KG1 (cell line): ENCODE measurements at places on chromosomes 7 and 10.

DNA sequence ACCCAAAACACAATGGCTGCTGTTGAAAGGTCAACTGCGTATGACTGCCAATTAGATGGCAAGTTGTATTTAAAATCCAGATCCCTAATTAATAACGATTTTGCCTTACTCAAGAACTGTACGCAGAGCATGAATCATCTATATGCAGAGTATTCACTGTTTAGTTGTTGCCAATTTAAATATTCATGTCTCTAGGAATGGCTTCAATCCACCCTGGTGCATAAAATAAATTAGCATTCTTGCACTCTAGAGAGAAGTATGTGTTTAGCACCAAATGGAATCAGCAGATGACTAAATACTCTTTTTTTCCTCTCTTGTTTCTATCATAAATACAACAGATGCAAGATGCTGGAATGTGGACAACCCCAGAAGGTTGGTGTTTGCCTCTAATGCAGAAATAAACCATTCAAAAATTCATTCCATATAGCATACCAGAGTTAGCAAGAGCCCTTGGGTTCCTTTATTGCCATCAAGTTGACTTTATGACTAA lies 320.3 kb downstream of the LRRTM3 start:
- no peak for DNase-seq

DNA sequence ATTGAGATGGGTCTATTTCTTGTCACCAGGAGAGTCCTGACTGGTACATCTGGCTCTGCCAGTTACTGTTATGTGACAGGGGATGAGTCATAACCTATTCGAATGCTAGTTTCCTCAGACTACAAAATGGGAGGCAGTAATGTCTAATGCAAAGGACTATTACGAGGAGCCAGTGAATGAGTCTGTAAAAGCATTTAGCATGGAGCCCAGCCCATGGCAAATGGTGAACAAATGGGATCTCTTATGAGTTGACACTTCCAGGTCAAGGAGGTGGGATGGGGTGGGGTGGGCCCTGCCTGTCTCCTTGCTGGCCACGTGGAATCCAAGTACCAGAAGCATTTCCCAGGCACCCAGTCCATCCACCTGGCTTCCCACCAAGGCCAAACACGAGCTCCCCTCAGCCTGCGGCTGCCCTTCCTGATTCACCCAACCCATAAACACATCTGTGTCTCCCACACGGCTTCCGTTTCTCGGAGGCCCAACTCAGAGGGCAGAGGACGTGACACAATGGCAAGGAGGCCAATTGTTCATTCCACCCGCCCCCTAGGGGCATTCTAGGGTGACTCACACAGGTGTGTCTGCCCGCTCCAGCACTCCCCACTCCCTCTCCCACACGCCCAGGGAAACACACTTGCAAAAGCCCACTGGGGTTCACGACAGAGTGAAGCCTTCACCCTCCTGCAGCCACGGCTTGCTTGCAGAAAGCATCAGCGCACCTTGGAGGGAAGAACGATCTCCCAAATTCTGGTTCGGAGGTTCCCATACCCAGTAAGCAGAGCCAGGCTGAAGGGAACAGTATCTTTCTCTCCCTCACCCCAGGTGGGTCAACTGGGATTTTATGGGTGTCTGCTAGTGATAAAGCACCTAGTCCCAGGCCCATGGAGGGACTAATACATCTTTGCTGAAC lies 109.8 kb downstream of the SH3PXD2A start:
- DNase-seq: no peak

GRCh38 chr10:128173386-128173785 lies 47.2 kb upstream of the MKI67 start:
- DNase-seq: no peak

DNA sequence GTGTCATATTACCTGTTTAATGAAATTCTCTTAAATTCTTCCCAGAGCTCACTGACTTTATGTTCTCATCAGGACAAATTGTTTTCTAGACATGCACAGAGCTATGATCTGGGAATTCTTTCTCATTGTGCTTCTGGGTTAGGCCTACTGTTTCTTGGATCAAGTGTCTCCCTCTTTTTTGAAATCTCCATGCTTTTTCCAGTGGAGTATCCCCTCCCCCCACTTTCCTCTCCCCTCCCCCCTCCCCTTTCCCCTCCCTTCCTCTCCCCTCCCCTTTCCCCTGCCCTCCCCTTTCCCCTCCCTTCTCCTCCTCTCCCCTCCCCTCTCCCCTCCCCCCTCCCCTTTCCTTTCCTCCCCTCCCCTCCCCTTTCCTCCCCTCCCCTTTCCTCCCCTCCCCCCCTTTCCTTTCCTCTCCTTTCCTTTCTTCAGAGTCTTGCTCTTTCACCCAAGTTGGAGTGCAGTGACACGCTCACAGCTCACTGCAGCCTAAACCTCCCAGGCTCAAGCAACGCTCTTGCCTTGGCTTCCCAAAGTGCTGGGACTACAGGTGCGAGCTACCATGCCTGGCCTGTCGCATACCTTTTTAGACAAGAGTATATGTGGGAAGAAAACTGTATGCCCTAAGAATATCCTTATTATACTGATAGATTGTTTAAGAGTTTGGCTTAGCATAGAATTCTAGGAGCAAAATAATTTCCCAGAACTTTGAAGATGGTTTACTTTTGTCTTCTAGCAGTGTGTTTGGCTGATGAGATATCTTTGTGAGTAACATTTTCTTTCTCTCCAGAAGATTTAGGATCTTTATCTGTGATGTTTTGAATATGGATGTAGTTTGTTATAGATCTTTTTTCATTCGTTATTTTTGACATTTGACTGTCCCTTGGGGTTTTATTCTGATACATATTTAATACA lies 2.5 kb downstream of the DYNC2I1 start:
- DNase-seq: no peak

DNA sequence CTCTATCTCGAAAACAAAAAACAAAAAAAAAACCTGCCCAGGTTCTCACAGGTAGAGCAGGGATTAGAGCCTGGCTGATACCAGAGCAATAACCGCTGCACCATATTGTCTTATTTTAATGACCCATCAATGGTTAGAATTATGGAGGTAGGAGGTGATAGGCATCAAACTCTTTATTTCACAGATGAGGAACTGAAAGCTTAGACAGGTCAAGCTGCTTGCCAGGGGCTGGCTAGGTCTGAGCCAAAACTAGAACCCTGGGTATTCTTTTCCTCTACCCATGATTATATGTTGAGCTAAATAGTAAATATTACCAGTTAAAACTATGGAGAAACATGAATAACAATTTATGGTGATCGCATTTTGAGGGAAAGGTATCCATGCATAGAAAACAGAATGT lies 2.0 kb upstream of the PPP1R3C start:
- DNase-seq: no peak

DNA sequence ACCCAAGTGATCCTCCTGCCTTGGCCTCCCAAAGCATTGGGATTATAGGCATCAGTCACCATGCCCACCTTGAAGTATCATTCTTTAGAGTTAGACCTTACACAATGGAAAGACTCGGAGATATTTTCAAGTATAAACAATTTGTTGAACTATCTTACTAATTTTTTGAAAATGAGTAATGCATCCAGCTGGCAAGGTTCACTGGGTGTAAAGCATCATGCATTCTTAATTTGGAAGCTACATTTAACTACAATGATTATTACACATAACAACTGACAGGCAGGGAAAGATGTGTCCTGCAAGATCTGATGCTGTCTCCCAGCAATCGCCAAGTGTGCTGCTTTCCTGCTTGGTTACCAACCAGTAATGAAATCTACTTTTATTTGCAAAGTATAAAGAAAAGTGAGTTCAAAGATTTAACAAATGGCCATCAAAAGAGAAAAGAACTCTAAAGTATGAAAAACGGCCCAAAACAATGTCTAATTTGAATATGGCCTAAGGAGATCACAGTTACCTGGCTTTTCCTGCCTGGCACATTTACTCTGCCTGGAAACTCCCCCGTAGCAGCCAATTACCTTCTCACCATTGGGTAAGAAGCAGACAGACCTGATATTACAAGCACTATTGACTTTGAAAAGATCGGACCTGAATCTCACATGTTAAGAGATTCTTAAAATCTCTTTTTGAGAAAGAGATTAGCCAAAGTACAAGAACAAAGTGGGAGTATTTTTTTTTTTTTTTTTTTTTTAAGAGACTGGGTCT lies 59.3 kb upstream of the NMT2 start:
- DNase-seq: no peak

DNA sequence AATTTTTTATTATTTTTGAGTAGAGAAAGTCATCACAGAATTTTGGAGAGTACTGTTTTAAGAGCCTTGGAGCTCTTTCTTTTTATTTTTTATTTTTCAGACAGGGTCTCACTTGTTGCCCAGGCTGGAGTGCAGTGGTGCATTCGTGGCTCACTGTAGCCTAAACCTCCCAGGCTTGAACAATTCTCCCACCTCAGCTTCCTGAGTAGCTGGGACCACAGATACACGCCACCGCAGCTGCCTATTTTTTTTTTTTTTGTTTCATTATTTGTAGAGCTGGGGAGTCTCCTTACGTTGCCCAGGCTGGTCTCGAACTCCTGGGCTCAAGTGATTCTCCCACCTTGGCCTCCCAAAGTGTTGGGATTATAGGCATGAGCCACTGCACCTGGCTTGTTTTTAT lies 10.6 kb downstream of the CPA4 start:
- no peak for DNase-seq

DNA sequence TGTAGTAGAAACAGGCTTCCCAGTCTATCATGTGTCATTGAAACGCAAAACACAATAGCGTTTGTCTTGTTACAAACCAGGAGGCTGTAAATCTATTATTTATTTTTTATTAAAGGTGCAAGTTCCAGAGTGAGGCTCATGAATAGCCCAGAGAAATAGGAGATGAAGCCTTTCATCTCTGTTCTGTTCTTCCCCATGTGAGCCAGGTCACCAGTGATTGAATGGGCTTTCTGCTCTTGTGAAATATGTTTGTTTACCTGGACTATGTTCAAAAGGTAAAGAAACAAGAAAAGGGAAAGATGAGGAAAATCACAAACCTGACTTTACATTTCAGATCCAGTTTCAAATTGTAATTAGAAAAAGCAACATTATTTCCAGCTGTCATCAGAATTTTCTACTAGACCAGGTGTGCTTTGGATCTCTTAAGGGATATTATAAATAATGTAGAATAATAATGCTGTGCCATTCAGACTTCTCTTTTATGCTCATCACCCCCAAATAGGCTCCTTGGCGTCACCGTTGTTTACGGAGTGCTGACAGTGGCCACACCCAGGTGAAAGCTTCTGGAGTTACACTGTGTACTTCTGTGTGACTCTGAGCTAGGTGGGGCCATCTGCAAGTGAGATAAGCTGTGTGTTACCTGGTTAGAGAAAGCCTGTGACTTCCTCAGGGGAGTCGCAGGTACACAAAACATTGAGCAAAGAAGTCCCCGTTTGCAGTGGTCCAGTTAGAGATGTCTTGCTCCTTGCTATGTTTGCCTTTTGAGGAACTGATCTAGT lies 274.9 kb downstream of the SDK1 start:
- no peak for DNase-seq

DNA sequence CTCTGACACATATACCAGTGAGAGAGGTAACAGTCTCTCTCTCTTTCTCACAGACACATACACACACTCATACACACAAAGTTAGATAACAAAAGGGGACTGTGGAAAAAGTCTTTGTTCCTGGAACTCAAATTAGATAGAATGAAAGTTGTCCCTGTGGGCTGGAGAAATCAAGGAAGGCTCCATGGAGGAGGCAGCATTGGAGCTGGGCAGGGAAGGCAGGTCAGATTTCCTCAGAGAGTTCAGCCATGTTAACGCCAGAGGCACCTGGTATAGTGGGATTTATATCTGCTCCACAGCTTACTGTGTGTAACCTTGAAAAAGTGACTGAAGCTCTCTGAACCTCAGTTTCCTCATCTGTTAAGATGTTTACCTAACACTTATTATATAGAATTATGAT lies 38.7 kb downstream of the LDB3 start:
- DNase-seq: no peak

DNA sequence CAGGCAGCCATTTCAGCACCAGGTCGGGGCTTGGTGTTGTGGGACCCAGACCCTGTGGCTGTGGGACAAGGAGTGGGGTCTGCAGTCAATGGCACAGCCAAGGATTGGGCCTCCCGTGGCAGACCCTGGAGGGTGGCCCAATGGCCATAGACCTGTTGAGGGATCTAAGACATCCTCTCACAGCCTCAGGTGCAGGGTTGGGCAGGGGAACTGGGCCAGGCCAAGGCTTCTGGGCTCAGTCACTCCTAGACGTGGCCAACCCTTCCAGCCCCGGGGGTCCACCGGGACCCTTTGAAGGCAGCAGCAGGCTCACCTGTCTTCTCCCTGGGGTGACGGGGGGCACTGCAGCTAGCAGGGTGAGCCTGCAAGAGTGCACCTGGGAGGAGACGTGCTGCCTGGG lies 45.7 kb upstream of the DPYSL4 start:
- no peak for DNase-seq
